ENCODE measurements at places on chromosomes 16 and 17.

DNA sequence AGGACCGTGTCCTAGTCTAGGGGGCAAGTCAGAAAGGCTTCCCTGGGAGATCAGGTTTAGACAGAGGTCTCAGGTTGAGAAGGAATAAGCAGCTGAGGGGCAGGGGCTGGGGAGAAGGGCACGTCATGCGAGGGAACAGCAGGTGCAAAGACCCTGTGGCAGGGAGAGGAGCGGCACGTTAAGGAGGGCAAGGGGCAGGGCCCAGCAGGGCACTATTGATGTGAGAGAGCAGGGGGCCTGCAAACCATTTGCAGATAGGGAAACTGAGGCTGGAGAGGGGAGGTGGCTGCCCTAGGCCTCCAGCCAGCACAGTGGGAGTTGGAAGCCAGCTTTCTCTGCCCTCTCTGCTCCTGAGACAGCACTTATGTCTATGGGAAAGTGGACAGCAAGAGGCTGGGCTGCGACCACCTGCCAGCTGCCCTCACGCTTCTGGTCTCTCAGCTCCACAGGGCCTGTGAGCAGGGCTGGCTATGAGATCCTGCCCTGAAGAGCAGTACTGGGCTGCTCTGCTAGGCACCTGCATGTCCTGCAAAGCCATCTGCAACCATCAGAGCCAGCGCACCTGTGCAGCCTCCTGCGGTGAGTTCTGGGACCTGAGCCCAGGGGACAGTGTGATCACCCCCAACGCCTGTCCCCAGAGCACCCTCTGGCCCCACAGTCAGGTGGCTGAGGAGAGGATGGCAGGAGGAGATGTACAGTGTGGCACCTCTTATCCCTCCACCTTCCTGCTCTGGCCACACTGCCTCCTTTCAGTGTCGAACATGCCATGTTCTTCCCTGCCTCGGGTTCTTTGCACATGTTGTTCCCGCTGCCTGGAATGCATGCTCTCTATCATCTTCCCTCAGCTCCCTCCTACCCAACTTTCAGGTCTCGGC, 61.5 kb downstream of the USP22 start:
- no peak for DNase-seq

DNA sequence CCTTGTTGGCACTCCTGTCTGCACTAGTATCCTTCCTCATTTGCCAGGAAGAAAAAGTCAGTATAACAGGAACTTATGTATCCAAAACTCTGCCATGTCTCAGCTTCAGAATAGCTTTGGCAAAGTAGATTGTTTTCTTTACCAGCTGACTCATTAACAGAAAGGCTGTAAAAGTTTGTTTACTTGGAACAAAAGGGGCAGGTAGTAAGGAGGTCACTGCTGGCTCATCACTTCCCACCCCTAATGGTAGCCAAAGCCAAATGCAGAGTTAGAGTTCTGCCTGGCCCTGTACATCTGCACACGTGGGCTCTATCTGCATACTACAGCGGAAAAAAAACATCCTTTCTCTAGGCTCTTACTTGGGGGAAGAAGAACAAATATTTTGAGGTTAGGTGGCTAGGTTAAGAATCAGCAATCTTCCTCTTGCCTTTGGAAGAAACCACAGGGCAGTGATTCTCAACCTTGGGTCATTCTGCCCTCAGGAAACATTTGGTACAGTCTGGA, 90.9 kb upstream of the BCAR1 start:
- DNase-seq, result peak; percentile 41

GRCh38 chr17:77601054-77601979, 357.2 kb upstream of the TNRC6C start:
- no peak for DNase-seq

- no peak for DNase-seq
Measured at GRCh38 chr17:58344047-58344790, 7.8 kb downstream of the SUPT4H1 start.

- no peak for DNase-seq
Measured at GRCh38 chr16:83550183-83550569, 257.6 kb upstream of the HSBP1 start.

Data from adipocyte (in vitro differentiated cells).